Psoas muscle (tissue), 8 donors: ENCODE measurements at places on chromosomes 1 and 21. TPM values are rescaled to one million over a fixed set of nuclear protein-coding genes. Genes with fewer than 3 reads are reported as not detected.

DNA sequence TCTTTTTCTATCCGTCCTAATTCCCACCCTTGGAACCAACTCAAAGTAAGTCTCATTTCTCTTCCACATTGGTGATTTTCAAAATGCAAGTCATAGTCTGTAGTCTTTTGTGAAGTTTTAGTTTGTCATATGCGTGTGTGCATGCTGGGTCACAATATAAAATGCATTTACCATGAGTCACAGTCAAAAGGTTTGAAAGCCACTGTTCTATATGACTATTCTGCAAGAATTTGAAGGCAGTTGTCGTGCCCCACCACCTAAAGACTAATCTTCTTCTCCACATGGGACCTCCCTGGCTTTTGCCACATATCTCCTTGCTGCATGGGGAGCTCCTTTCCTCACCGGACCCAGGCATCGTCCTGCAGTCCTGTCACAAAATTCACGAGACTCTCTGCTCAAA, 1.6 kb downstream of the STPG1 start:
- no peak overlapping the region for H3K4me3 ChIP-seq
- no peaks in the 10 kb centered on the region for H3K4me1 ChIP-seq
- peaks cover 4% of the 10 kb centered on the region for H3K27me3 ChIP-seq
- no peaks in the 10 kb centered on the region for H3K36me3 ChIP-seq
- no peak overlapping the region for H3K27ac ChIP-seq

Gene ROR1
- 1.8 TPM for total RNA-seq

GRCh38 chr1:200029035-200029821, 1.7 kb downstream of the NR5A2 start:
- DNase-seq = no peak
- no peaks in the 10 kb centered on the region for H3K4me1 ChIP-seq
- H3K27ac ChIP-seq = no peak overlapping the region
- H3K4me3 ChIP-seq = peak overlapping the region; percentile 62

DNA sequence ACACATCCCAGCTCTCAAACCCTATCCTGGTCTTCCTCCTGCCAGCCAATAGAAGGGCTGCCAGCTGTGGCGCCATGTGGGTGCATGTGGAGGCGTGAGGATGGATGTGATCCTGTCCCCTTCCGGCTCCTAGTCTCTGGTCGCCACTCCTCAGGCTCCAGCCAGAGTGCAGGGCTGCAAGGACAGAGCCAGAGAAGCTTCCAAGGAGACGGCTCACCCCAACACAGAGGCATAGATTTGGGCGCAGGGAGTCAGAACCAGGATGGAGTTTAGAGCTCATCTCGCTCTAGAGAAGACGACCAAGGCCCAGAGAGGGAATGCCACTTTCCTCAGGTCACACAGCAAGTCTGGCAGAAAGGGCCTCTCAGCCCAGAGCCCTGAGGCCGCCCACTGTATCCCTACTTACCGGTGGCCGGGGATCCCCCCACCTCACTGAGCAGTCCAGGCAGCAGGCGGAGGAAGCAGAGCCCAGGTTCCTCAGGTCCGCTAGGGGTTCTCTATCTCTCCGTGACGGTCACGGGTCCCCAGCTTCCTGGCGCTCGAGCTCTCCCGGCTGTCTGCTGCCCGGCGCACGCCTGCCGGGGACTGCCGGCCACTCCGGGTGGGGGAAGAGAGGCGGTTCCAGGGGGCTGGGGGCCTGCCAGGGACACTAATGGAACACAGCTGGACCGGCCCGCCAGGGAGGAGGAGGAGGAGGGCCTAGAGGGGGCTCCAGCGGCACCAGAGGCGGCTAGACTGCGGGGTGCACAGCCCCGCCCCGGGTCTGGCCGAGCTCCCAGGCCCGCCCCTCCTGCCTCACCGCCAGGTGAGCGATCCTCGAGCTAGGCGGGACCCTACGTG, at the start of gene COL16A1:
COL16A1 (minus strand) TSS at position 587 of the 840 bp plus-strand sequence. CDS start 1,824 bp downstream, outside the sequence.
- peaks cover 19% of the 10 kb centered on the region for H3K4me1 ChIP-seq
- H3K27me3 ChIP-seq = no peaks in the 10 kb centered on the region
- peak within 1 kb of the TSS; percentile 59 for H3K27ac ChIP-seq
- peak within 1 kb of the TSS; percentile 54 for H3K4me3 ChIP-seq
- H3K36me3 ChIP-seq = no peaks in the 10 kb centered on the region

- no peak for DNase-seq
- peaks cover 41% of the 10 kb centered on the region for H3K36me3 ChIP-seq
- peak overlapping the region; percentile 92 for H3K27ac ChIP-seq
- H3K4me3 ChIP-seq = no peak overlapping the region
- no peaks in the 10 kb centered on the region for H3K27me3 ChIP-seq
These were observed 68.4 kb upstream of the EDEM3 start for GRCh38 chr1:184823080-184823479.

- no peaks in the 10 kb centered on the region for H3K27me3 ChIP-seq
- H3K4me3 ChIP-seq = no peak overlapping the region
- peaks cover 24% of the 10 kb centered on the region for H3K36me3 ChIP-seq
- H3K27ac ChIP-seq = no peak overlapping the region
- H3K4me1 ChIP-seq = no peaks in the 10 kb centered on the region
These were observed 38.9 kb downstream of the CCDC18 start for GRCh38 chr1:93219443-93219842.

Gene USP48
- total RNA-seq = 21.2 TPM

DNA sequence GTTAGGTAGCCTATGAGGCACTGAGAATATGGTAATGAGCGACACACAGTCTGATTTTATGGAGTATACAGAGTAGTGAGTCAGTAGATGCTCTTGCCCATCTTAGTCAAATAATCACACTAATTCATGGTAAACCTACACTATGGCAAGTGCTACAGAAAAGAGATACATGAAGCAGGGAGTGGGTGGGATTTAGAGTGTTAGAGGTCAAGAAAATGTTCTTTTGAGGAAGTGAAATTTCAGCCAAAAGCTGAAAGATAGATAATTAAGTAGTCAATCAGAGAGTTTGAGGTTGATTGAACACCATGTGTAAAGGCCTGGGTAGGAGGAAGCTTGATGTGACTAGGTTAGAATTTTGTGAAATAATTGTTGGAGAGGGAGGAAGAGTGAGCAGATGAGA, 14.7 kb downstream of the MDM4 start:
- no peaks in the 10 kb centered on the region for H3K27me3 ChIP-seq
- no peak overlapping the region for H3K4me3 ChIP-seq
- H3K27ac ChIP-seq = no peak overlapping the region
- peaks cover 9% of the 10 kb centered on the region for H3K4me1 ChIP-seq

DNA sequence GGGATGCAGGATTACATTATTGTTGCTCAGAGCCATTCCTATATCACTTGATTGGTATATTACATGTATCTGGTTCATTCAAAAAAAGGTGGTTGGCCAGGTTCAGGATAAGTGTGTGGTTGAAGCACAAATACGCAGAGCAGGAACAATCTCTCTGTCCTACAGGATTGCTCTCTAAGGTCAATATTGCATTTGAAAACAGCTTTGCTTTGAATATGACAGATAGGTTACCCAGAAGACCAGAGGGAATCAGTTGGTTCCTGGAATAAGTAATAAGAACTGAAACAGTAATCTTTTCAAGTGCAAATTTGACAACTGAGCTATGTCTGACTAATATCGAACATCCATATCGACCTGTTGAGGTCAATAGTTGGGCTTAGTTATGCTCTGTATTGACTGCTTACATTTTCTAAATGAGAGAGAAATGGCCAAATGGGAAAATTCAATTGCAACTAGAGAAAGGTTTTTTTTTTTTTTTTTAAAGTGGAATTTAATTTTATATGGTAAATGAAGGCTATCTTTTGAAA, 176.8 kb downstream of the ATP6V1G3 start:
- no peaks in the 10 kb centered on the region for H3K36me3 ChIP-seq
- H3K4me1 ChIP-seq = no peaks in the 10 kb centered on the region
- no peak overlapping the region for H3K27ac ChIP-seq

- DNase-seq = no peak
- peak overlapping the region; percentile 66 for H3K27ac ChIP-seq
- H3K4me3 ChIP-seq = no peak overlapping the region
- H3K27me3 ChIP-seq = no peaks in the 10 kb centered on the region
- H3K36me3 ChIP-seq = no peaks in the 10 kb centered on the region
These were observed 160.8 kb downstream of the PSMG1 start for GRCh38 chr21:39022466-39022862.

Gene SPRR1B
- not detected for total RNA-seq

GRCh38 chr1:181122222-181122621, 33.7 kb downstream of the IER5 start:
- H3K27ac ChIP-seq = no peak overlapping the region
- H3K27me3 ChIP-seq = no peaks in the 10 kb centered on the region
- H3K4me1 ChIP-seq = no peaks in the 10 kb centered on the region
- DNase-seq = no peak
- no peaks in the 10 kb centered on the region for H3K36me3 ChIP-seq
